Stimulated activated CD4-positive, alpha-beta T cell treated with anti-CD3 and anti-CD28 coated beads, Interleukin-15, amount 100 ng/mL, for 48 hours (primary cell): ENCODE measurements at places on chromosomes 3 and 15.

DNA sequence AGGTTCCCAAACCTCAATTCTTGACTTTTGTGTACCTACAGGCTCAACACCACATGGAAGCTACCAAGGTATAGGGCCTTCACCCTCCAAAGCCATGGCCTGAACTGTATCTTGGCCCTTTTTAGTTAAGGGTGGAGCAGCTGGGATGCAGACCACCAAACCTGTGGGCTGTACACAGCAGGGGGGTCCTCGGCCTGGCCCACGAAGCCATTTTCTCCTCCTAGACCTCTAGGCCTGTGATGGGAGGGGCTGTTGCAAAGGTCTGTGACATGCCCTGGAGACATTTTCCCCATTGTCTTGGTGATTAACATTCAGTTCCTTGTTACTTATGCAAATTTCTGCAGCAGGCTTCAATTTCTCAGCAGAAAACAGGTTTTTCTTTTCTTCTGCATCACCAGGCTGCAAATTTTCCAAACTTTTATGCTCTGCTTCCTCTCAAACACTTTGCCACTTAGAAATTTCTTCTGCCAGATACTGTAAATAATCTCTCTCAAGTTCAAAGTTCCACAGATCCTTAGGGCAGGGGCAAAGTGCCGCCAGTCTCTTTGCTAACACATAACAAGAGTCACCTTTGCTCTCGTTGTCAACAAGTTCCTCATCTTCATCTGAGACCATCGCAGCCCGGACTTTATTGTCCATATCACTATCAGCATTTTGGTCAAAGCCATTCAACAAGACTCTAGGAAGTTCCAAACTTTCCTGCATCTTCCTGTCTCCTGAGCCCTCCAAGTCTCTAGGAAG lies 90.9 kb upstream of the PLXND1 start:
- no peak for DNase-seq

GRCh38 chr3:9786209-9786739 lies 6.0 kb downstream of the TADA3 start:
- DNase-seq, result no peak

DNA sequence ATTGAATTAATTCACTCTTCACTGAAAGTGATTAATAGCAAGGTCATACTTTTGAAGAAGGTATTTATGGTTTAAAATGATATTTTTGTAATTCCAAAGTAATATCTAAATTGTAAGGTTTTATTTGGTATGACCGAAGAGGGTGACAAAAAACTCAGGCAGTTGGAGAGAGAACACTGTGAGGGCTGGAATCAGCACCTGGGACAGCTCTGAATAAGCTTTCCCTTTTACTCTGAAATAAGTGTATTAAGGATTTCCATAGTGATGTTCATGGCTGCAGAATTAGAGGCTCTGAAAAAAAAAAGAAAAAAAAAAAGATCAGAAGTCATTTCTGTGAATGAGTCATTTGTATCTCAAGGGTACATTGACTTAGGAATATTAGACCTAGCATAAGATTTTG lies 299.5 kb downstream of the IL5RA start:
- no peak for DNase-seq

GRCh38 chr3:11555881-11556633 lies 87.7 kb downstream of the VGLL4 start:
- DNase-seq, result no peak

DNA sequence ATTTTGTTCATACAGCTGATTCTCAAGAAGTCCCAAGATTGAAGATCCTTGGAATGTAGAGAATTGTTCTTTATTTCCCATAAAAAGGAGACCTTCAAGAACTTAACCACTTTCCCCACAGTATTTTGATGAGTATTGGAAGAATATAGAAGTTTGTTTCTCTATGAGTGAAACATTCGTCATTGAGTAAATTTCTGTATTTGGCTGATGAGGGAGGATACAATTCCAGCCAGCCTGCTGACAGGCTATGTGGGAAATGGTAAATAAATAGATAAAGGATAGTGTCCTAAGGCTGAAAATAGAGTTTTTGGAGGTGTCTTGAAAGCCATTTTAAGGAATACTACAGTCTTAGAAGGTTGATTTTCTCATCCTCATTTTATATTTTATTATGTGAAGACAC lies 1076.1 kb downstream of the ROBO2 start:
- DNase-seq, result no peak
